ENCODE measurements at places on chromosomes 5 and 9.

GRCh38 chr5:80985600-80986228, 25.6 kb downstream of the RASGRF2 start:
- DNase-seq, result no peak

- no peak for DNase-seq
These were observed 62.8 kb downstream of the CDKN2A start for GRCh38 chr9:21931428-21931827.

DNA sequence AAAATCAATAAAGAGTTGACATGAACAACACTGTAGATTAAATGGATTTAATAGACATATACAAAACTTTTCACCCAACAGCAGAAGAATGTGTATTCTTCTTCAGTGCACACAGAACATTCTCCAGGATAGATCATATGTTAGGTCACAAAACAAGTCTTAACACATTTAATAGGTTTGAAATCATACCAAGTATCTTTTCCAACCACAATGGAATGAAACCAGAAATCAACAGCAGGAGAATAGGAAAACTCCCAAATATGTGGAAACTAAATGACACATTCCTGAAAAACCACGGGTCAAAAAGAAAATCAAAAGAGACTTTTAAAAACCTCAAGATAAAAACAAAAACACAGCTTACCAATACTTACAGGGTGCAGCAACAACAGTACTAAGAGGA, 790.1 kb upstream of the ZNF608 start:
- no peak for DNase-seq

- no peak for DNase-seq
These were observed 348.2 kb downstream of the IRX2 start for GRCh38 chr5:2403296-2403695.

GRCh38 chr9:385818-386398, 171.2 kb downstream of the DOCK8 start:
- peak; percentile 87 for DNase-seq

- DNase-seq, result peak; percentile 90
These were observed 15.9 kb upstream of the ABLIM3 start for GRCh38 chr5:149125386-149125891.

DNA sequence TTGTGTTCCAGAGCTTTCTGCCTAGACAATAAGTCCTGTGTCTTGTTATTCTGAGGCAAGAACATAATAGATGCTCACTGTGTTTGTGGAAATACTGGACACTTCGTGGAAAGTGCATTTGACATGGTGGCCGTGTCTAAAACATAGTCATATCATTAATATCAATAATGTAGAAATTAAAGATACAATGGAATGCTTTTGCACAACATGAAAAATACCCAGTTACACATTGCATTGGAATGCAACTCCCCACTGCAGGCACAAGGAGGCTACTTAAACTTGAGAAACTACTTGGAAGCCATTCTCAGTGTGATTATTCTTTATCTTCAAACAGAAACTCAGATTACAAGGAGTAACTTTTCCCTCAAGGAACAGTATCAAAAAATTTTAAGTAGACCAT, 145.3 kb upstream of the ZNF462 start:
- no peak for DNase-seq

GRCh38 chr5:177552839-177553455, 1.4 kb downstream of the FAM193B start:
- DNase-seq, result peak; percentile 53

DNA sequence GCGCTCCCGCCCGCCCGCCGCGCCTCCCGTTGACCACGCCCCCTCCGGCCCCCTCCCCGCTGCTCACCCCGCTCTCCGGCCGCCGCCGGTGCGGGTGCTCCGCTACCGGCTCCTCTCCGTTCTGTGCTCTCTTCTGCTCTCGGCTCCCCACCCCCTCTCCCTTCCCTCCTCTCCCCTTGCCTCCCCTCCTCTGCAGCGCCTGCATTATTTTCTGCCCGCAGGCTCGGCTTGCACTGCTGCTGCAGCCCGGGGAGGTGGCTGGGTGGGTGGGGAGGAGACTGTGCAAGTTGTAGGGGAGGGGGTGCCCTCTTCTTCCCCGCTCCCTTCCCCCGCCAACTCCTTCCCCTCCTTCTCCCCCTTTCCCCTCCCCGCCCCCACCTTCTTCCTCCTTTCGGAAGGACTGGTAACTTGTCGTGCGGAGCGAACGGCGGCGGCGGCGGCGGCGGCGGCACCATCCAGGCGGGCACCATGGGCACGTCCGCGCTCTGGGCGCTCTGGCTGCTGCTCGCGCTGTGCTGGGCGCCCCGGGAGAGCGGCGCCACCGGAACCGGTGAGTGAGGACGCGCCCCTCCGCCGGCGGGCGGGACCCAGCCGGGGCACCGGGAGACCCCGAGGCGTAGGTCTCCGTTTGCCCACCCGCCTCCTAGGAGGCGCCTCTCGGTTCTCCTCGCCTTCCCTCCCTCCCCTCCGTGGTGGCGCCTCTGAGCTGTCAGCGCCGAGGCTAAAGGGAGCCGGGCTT, at the start of gene VLDLR:
Gene VLDLR, plus strand, starts transcription at position 66 of the 739 bp plus-strand sequence. Its CDS starts 403 bp downstream, at position 469.
- peak; percentile 87 for DNase-seq

- DNase-seq, result peak; percentile 57
These were observed 82.9 kb downstream of the ISOC1 start for GRCh38 chr5:129177451-129177850.

DNA sequence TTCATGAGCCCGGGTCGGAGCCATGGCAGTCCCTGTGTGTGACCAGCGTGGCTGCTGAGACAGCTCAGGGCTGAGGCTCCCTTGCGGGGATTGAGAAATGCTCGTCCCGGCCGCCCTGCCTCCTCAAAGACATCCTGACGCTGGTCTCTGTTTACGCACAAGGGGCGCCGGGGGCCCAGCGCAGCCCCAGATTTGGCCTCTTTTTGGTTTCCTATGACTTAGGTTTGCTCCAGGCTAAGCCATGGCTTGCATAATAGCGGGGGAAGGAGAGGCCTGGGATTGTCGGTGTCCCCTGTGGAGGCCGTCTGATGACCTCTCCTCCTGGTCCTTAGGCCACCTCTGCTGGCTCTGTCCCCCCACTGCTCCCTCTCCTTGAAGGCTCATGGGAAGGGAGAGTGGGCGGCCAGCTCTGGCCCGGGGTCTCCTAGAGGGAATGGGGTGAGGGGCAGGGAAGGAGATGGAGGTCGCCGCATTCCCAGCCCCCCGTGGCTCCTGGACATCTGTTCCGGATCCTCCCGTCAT, 3.5 kb downstream of the LAMC3 start:
- peak; percentile 73 for DNase-seq

GRCh38 chr5:149798466-149798865, 68.4 kb downstream of the PPARGC1B start:
- DNase-seq, result no peak

DNA sequence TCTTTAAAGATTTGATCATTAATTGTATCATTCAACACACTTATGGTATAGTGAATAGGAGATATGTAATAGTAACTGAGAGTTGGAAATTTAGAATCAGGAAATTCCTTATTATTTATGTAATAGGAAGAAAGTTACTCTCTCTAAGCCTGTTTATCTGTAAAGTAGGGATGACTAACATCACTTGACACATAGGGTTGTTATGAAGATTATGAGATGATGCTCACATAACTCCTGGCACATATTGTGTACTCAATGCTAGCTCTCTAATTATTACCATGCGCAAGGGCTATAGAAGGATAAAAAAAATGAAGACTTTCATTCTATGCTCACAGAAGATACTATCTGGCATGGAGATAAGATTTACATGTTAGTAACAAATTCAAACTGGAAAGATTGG, 149.9 kb downstream of the ISOC1 start:
- no peak for DNase-seq

- peak; percentile 20 for DNase-seq
These were observed 154.3 kb downstream of the C5orf15 start for GRCh38 chr5:133814152-133814551.

- no peak for DNase-seq
These were observed 255.9 kb upstream of the ST8SIA4 start for GRCh38 chr5:101159006-101159405.

DNA sequence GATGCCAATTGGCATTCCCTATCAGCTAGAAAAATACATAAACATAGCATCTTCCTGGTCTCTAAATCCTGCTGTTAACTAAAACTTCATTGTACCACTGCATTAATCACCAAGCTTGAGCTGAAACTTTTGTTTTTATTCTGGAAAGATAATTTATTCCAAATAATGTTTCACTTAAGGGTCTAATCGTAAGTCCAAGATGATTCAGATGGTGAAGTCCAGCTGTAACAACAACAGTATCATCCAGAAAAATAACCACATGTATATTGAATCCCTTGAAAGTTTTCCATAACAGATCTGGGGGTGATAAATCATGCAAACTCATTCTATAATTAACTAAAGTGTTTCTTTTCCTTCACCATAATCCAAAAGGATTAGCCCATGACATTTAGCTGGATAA, 23.9 kb downstream of the RORB start:
- DNase-seq, result no peak

- no peak for DNase-seq
These were observed 5.9 kb upstream of the SLC22A5 start for GRCh38 chr5:132363431-132364112.

DNA sequence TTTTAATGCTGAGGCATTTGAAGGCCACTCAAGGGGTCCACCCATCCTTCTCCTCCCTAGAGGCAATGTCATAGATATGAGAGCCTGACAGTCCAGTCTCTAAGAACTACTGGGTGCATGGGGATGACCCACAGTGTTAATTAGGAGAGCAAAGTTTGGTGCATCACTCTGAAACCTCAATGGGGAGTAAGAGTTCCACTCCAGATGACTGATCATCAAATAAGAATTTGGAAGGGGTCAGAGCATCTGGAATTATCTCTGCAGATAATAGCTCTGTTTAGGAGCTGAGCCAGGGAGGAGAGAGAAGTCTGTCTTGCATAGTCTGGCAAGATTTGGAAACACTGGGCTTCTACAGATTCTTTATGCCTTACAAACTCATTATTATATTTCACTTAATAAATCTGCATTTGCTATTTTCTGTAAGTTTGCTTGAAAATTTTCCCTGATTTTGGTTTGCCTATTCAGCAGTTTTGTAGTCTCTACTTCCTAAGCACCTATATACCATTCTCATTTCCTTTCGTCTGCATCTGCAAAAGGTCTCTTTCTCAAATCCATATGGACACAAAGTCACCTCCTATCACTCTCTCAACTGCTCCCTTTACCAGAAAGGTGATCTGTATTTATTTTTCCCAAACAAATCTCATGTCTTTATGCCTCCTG, 27.7 kb downstream of the FGF10 start:
- DNase-seq, result no peak

GRCh38 chr5:38872826-38873225, 27.0 kb downstream of the OSMR start:
- DNase-seq, result no peak

DNA sequence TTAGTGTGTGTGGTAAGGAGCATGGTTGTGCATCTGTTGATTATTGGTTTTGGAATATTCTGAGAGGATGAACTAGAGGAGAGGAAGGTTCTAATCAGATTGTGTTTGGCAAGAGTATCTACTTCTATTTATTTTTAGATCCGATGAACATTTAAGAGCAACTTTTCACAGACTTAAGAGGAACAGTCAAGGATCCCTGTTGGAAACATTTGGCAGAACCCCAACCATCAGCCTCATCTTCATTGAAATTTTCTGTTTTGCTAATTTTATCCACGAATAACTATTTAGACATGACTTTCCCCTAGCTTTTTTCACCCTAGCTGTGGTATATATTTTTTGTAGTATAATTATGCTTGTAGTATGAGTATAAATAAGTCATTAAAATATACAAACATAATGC, 868.5 kb downstream of the MAT2B start:
- DNase-seq, result no peak
